ENCODE measurements at places on chromosomes 6 and 20.

DNA sequence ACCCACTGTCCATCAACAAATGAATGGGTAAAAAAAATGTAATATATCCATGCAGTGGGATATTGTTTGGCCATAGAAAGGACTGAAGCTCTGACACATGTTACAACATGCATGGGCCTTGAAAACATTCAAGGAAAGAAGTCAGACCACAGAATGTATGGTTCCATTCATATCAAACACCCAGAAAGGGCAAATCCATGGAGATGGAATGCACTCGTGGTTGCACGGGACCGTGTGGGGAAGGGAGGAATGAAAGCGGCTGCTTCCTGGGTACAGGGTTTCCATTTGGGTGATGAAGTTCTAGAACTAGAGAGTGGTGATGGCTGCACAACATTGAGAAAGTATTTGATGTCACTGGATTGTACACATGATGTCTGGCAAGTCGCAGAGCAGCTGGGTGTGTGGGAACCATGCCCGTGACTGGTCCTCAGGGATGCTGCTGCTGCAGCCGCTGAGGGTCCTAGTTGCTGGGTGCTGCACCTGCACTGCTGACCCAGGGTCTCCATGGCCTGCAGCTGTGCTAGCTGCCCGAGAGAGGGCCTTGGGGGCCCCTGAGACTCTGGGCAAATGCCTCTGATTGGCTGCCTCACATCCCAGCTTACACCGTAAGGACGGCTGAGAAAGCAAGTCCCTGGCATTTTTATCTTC, 220.3 kb downstream of the NRN1 start:
- DNase-seq: no peak

- DNase-seq: no peak
Observed at GRCh38 chr6:136470044-136470443, 80.2 kb downstream of the MAP7 start.

- DNase-seq: peak; percentile 87
Observed at GRCh38 chr6:17962436-17963031, 24.9 kb downstream of the KIF13A start.

DNA sequence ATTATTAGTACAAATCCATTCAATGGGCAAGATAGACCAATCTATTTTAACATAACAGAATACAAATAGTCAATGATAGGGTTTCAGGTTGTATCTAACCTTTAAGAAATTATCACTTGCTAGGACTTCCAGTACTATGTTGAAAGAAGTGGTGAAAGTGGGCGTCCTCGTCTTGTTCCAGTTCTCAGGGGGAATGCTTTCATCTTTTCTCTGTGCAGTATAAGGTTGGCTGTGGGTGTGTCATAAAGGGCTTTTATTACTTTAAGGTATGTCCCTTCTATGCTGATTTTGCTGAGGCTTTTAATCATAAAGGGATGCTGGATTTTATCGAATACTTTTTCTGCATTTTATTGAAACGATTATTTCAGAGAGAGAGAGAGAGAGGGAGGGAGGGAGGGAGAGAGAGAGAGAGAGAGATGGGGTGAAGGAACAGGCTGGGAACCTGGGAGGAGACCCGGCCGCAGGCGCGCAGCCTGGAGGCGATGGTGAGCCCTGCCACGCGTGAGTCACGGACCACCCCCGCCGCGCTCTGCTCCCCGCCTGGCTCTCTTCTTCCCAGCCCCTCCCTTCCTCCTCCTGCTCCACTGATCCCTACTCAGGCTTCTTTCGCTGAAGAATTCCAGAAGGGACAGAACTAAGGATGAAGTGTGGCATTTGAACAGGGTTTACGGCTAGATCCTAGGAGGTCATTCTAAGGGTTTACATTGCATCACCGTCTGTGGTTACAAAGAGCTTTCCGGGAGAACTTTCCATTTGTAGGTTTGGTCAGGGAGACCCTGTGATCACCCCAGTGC, 45.5 kb upstream of the HLA-E start:
- DNase-seq: no peak

DNA sequence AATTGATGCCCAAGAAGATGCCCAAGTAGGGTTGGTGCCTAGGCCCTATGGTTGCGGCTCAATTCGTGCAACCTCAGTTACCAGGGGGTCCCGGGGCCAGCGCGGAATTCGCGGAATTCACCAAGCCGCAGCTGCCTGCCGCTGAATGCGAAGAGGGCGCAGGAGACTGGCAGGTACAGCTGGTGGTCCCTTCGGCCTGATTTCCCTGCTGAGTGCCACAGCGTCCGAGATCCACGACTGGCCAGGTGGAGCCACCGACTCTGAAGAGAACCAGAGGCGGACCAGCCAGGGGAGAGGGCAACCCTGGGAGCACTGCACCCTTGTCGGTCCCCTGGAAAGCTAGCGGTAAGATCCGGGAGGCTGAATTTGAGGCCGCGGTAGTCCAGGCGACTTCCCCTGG, 6.8 kb upstream of the TFAP2D start:
- DNase-seq: no peak

DNA sequence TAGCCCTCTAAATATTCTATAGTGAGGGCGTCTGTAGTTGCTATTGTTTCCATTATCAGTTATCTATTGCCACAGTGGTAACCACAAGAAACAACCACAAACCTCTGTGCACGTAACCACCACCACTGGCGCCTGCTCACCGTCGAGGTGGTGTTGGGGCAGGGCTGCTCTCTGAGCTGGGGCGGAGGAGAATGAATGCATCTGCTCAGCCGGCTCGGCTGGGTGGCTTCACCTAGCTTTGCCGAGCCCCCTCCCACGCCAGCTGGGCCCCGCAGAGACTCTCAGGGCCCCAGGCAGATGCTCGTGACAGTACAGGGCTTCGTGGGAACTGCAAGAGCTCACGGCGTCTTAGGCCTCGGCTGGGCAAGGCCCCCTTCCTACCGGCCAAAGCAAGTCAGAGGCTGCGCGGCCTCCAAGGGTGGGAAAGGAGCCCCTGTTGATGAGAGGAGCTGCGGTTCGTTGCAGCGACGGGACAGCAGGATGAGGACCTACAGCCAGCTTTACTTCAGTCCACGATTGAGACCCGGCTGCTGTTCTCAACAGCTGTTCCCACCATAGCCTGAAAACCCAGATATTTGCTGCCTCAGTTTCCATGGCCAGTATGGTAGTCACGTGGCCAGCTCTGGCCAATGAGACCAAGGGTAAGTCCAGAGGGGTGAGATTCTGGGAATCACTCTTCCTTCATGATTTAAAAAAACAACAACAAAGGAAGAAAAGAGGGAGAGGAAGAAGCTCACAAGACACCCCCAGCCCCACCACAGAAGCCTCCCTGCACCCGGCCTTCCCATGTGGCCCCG, 120.2 kb upstream of the AFDN start:
- DNase-seq: no peak

DNA sequence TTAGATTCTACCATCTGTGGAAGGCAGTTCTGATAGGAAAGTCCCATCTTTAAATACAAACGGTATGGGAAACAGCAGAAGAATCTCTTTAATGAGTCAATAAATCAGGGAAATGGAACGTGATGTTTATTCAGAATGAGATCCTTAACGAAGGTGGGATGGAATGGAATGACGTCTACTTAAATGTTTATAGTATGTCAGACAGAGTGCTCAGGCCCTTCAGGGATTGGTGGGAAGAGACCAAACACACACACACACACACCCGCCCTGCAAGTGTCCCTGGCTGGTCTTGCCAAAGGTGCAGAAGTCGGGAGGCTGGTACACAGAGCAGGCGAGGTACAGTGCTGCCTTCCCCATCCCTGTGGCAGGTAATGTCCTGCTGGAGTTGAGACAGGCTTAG, 164.0 kb downstream of the FARS2 start:
- no peak for DNase-seq

DNA sequence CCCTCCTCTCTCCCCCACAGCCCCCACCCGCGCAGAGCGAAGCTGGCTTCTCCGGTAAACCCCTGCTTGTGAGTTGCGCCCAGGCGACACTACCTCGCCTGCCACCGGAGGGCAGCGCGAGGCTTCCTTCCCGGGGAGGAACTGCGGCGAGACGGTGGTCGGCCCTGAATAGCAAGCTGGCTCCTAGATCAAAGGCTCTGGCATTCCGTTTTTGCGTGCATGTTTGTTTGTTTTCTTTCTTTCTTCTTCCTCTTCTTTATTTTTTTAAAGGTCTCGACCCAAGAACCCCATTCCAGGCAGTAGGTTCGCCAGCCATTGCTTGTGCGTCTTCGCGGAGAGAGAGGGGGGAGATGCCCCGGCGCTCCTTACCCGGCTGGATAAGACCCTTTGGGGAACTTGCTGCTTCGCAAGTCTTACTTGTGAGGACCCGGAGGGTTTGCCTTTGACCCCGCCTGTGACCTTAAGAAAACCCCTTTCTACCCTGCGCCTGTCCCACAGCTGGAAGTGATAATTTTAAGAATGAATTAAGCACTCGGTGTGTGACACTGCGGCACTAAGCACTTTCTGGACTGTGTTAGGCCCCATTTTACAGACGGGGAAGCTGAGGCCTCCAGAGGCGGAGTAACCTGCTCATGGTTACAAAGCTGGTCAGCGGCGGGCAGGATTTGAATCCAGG, 92.7 kb upstream of the SIRPA start:
- DNase-seq: peak; percentile 27

GRCh38 chr20:38258545-38259215, 1.9 kb downstream of the KIAA1755 start:
- DNase-seq: no peak

DNA sequence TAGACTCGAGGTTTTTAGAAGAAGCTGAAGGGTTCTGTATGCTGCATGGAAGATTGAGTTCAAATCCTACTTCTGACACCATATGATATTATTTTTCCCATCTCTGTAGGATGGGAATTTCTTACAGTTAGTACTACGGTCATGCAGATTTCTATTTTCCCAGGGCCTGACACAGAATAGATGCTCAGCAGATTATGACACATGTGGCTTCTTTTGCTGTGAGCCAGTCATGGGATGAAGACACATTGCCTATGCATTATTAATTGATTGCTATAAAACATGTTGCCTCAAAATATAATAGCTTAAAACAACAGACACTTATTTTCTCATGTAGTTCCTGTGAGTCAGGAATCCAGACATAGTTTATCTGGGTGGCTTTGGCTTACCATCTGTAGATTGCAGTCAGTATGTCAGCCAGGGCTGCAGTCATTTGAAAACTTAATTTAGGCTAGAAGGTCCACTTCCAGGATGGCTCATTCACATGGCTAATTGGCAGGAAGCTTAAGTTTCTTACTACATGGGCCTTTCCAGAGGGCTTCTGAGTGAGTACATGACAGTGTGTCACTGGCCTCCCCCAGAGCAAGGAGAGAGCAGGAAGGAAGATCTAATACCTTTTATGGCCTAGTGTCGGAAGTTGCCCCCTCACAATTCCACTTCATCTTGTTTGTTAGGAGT, 29.5 kb downstream of the TOP1 start:
- no peak for DNase-seq

GRCh38 chr20:32484225-32484957, 100.7 kb downstream of the NOL4L start:
- no peak for DNase-seq

- DNase-seq: peak; percentile 11
Observed at GRCh38 chr20:6277661-6278240, 154.9 kb upstream of the FERMT1 start.

DNA sequence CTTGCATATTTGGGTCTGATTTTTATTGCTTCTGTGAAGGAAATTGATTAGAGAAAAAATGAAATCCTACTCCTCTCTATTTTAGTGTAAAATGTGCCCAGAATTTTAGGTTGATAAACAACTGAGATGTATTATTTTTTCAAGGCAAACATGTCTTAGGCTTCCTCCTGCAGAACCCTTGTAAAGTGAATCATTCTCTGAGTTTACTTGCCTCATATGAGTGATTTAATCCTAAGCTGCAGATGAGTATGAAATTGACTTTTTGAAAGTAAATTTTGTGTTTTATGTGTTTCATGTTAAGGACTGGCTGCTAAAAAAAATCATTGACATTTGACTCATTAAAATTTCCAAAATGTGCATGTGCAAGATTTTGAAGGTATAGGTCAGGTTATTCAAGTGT, 138.5 kb upstream of the PHACTR1 start:
- DNase-seq: no peak

All from astrocyte of the cerebellum (primary cell).